Stimulated activated CD8-positive, alpha-beta memory T cell treated with anti-CD3 and anti-CD28 coated beads, Interleukin-15, amount 100 ng/mL, for 48 hours (primary cell): ENCODE measurements at places on chromosomes 6 and 20.

- DNase-seq: no peak
Measured at GRCh38 chr20:32263398-32263954, 14.0 kb upstream of the KIF3B start.

DNA sequence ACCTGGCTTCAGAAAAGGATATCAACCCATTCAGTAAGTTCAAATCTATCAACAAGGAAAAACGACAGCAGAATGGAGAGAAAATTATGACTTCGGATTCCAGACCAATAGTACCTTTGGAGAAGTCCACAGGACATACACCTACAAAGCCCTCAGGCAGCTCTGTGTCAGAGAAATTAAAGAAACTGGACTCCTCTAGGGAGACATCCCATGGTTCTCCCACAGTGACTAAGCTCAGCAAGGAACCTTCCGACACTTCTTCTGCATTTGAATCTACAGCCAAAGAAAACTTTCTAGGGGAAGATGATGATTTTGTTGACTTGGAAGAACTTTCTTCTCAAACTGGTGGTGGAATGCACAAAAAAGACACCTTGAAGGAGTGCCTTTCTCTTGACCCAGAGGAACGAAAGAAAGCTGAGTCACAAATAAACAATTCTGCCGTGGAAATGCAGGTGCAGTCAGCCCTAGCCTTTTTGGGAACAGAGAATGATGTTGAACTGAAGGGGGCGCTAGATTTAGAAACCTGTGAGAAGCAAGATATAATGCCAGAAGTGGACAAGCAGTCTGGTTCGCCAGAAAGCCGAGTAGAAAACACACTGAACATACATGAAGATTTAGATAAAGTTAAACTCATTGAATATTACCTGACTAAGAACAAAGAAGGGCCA, 67.4 kb upstream of the HINT3 start:
- DNase-seq: no peak

DNA sequence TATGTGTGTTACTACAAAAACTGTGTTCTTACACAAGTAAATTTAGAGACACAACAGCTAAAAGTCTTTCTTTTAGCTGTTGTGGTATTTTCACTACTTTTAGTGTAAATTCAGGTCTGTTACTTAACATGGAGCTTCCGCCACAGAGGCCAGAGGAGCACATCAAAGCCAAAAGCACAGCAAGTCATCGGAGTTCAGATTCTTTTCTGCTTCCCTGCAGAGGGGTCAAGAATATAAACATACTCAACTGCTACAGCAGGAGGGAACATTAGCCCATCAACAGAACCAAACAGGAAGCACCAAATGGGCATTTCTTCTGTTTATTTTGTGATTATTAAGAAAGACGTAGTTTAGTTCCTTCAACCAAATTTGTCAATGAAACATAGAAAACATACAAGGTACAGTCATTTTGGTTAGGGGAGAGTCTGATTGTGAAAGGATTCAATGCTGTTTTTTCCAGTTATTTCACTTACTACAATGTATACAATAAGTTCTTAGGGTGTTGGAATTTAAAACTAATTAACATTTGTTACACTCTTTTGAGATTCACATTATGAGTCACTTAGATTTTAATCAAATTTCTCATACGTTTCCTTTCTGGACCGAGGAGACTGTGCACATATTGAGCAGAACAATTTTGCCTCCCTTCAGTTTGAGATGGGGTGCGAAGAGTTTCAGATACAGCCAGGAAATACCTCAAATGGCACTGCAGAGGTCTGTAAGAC, 42.8 kb upstream of the DSE start:
- no peak for DNase-seq

- DNase-seq: no peak
Measured at GRCh38 chr6:80233262-80233661, 126.8 kb downstream of the BCKDHB start.

GRCh38 chr6:15997586-15998388, 131.1 kb upstream of the MYLIP start:
- DNase-seq: no peak

DNA sequence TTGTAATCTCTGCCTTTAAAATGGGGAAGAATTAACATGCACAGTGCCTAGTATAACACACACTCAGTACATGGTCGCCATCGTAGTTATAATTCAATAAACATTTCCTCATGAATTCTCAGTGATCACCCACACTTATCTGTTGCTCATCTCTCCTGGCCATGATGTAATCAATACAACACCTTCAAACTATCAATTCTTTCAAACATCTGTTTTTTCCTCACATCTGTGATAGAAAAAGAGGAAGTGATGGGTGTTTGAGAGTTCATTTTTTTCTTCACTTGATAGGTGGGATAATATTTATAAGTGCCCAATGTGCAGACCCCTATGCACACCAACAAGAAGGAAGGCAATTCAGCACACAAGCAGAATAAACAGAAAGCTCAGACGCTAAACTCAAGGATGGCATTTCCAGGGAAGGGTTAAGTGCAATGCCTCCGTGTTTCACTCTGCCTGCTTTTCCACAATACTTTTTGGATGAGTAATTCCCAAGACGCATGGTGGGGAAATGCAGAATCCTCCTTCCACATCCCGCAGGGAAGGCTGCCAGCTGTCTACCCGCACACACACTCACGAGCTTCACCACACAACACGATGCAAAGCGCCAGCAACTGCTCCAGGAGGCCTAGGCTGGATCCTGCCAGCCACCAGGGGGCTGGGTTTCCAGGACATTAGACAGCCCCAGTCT, 100.3 kb downstream of the GMPR start:
- no peak for DNase-seq

- DNase-seq: no peak
Measured at GRCh38 chr6:52361414-52361944, 472 bp upstream of the PAQR8 start.

GRCh38 chr6:42349753-42350511, 101.8 kb downstream of the TRERF1 start:
- no peak for DNase-seq

- DNase-seq: no peak
Measured at GRCh38 chr6:98842342-98843180, 8.2 kb downstream of the POU3F2 start.

- DNase-seq: peak; percentile 63
Measured at GRCh38 chr6:15691250-15691869, 28.5 kb upstream of the DTNBP1 start.

GRCh38 chr20:57701651-57702050, 8.2 kb downstream of the PMEPA1 start:
- DNase-seq: no peak

DNA sequence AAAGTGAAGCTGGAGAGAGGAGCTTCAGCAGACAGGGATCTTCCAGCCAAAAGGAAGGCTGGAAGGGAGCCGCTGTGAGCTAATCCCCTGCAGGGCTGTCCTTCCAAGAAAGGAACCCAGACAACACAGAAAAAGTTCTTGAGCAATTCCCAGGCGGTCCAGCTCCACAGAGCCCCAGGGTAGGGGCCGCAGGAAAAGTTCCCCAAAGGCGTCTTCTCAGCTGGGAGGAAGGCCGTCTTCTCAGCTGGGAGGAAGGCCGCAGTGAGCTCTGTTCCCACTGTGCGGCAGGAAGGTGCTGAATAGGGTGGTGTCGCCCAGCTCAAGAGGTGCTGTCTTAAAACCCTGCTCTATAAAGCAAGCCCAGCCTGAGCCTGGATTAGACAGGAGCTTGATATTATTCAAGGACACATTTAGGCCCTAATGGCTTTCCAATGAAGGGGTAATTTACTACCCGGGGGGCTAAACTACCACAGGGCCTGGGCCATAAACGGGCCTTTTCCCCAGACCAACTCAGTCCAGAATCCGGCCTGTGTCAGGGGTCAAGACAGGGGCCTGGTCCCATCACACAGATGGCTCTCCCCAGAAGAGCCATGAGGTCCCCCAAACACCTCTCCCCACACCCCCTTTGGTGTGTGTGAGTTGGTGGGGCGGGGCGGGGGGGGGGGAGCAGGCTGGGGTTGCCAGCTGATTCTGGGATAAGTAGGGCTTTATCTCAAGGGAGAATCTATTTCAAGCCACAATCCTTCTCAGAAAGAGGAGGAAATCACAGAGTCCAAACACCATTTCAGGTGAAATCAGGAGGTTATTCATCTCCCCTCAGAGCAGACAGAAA, 103.6 kb downstream of the NOL4L start:
- no peak for DNase-seq
